ENCODE measurements at places on chromosomes 1 and 21. TPM values are rescaled to one million over a fixed set of nuclear protein-coding genes. Genes with fewer than 3 reads are reported as not detected.
A peak's percentile ranks its signal among the peaks of the same experiment; 100 is the strongest.

ITLN2 gene
- total RNA-seq, result 38.7 TPM

MYOC gene
- total RNA-seq, result 1.6 TPM

KLF18 gene
- not detected for total RNA-seq

RASAL2 gene
- total RNA-seq, result 47.1 TPM

LCA5L gene
- total RNA-seq, result not detected

DNA sequence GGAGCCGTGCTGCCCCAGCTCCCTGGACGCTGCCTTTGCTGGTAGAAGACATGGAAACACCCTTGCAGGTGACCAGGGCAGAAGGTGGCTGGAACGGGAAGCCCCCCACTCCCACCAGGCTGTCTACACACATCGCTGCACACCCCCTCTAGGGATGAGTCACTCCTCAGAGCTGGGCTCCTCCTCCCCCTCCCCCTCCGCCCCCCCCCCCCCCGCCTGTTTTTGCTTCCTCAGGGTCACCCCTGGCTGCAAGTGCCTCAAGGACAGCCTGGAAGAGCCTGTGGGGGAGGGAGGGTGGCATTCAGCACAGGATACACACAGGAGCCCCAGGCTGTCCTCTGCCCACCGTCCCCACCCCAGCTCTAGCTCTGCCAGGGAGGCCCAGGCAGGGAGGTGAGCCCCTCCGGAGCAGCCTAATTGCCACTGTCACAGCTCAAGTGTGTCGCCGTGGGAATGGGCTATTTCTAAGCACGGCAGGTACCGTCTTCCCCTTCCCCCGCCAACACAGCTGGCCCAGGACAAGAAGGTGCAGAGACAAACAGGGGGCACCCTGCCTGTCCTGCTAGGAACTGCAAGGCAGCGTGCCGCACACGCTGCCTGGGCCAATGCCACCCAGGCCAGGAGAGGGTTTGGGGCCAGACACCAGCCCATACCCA lies 2.5 kb downstream of the FNDC10 start:
- no peak for DNase-seq
- no peaks in the 10 kb centered on the region for H3K27me3 ChIP-seq
- no peaks in the 10 kb centered on the region for H3K36me3 ChIP-seq
- no peak overlapping the region for H3K27ac ChIP-seq
- no peak overlapping the region for H3K4me3 ChIP-seq

DNA sequence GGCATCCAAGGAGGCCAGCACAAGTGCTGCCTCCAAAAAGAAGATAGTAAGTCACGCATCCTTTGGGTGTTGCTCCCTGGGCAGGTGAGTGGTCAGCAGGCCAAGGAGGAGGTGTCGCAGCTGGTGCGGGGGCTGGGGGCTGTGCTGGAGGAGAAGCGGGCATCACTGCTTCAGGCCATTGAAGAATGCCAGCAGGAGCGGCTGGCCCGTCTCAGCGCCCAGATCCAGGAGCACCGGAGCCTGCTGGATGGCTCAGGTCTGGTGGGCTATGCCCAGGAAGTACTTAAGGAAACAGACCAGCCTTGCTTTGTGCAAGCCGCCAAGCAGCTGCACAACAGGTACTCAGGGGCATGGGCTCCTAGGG lies 4.3 kb downstream of the TRIM46 start:
- peak; percentile 80 for DNase-seq
- H3K36me3 ChIP-seq, result no peaks in the 10 kb centered on the region
- no peaks in the 10 kb centered on the region for H3K27me3 ChIP-seq
- no peak overlapping the region for H3K4me3 ChIP-seq
- no peak overlapping the region for H3K27ac ChIP-seq

DNA sequence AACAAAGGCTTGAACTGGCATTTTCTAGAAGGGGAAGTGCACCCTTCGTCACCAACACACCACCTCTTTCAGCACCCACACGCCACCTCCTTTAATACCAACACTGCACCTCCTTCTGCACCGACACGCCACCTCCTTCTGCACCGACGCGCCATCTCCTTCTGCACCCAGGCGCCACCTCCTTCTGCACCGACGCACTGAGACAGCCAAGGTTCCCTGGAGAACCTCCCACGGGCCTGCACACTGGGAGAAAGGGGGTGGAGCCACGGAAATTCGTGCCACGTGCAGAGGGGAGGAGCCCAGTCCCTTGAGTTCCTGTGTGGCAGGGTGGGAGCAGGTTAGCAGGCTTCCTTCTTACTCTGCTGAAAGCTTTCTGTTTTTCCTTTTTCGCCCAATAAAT lies 327.9 kb upstream of the C1orf174 start:
- H3K4me1 ChIP-seq, result no peaks in the 10 kb centered on the region
- no peak overlapping the region for H3K27ac ChIP-seq
- H3K36me3 ChIP-seq, result no peaks in the 10 kb centered on the region
- no peak for DNase-seq
- H3K27me3 ChIP-seq, result no peaks in the 10 kb centered on the region

- H3K27me3 ChIP-seq, result no peaks in the 10 kb centered on the region
- no peak overlapping the region for H3K27ac ChIP-seq
- H3K36me3 ChIP-seq, result no peaks in the 10 kb centered on the region
Observed at GRCh38 chr1:55559842-55560241, 344.7 kb upstream of the USP24 start.

- H3K27me3 ChIP-seq, result no peaks in the 10 kb centered on the region
- DNase-seq, result no peak
- no peak overlapping the region for H3K27ac ChIP-seq
- H3K36me3 ChIP-seq, result no peaks in the 10 kb centered on the region
Observed at GRCh38 chr21:28069450-28069923, 923.2 kb downstream of the LTN1 start.

DNA sequence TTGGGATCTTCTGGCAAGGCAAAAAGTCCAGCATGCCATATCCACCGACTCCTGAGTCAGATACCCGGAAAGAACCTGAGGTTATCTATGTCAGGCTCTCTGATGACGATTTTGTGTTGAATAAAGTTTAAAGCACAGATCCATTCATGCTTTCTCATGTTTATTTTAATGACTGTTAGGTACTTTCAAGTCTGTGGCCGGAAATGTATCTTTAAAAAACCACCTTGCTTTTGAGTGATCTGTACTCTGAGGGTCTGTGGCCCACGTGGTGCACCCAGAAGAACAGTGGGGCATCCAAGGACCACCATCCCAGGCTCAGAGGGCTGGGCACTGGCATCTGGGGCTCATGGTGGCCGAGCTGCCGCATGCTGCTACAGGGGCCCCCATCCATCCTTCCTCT lies 30.1 kb upstream of the VASH2 start:
- H3K4me3 ChIP-seq, result no peak overlapping the region
- H3K4me1 ChIP-seq, result no peaks in the 10 kb centered on the region
- no peak overlapping the region for H3K27ac ChIP-seq
- no peaks in the 10 kb centered on the region for H3K27me3 ChIP-seq

DNA sequence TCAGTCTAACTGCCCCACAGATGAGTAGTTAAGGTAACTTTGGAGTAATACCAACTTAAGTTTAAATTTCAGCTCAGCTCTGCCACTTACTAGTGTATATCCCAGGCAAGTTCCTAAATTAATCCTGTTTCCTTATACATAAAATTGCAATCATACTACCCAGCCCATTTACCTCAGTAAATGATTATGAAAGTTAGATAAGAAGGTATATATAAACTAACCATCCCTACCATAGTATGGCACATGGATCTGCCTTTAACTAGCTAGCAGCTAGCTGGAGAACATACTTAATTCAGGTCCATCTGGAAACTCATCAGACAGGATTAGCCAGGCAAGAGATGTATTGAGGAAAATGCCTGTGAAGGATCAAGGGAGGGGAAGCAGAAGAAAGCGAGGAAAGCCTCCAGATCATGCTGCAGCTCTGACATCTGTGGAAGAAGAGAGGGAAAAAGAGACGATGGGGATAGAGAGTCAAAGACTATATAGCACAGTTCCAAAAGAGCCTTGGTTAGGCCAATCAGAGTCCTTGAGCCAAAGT lies 8.0 kb upstream of the JAK1 start:
- DNase-seq, result no peak
- no peaks in the 10 kb centered on the region for H3K4me1 ChIP-seq
- peaks cover 7% of the 10 kb centered on the region for H3K36me3 ChIP-seq
- H3K4me3 ChIP-seq, result no peak overlapping the region

- no peaks in the 10 kb centered on the region for H3K36me3 ChIP-seq
- no peaks in the 10 kb centered on the region for H3K27me3 ChIP-seq
- no peak overlapping the region for H3K27ac ChIP-seq
- DNase-seq, result peak; percentile 77
- no peaks in the 10 kb centered on the region for H3K4me1 ChIP-seq
- no peak overlapping the region for H3K4me3 ChIP-seq
Observed at GRCh38 chr1:3978990-3979325, 78.9 kb upstream of the C1orf174 start.

DNA sequence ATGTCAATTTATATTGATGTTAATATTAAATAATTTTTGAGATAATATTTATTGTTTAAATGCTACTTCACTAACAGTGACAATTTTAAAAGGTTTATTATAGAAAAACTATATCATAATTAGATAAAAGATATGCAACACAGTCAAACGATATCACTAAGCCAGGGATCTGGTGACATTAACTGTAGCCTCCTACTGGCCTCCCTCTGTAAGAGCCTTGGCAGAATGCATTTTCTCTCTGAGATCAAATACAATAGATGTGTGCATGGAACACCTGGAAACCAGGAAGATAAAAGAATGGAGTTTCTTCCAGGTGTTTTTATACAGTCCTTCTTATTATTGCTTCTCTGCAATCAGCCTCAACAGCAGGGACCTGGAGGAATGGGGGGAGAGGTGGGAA lies 1762.1 kb downstream of the BRINP3 start:
- H3K27ac ChIP-seq, result no peak overlapping the region
- H3K4me3 ChIP-seq, result no peak overlapping the region
- no peaks in the 10 kb centered on the region for H3K27me3 ChIP-seq
- DNase-seq, result no peak
- H3K4me1 ChIP-seq, result no peaks in the 10 kb centered on the region
- H3K36me3 ChIP-seq, result no peaks in the 10 kb centered on the region

GRCh38 chr1:46415514-46415913 lies 21.4 kb downstream of the FAAH start:
- no peak for DNase-seq
- no peak overlapping the region for H3K4me3 ChIP-seq
- no peaks in the 10 kb centered on the region for H3K27me3 ChIP-seq
- H3K4me1 ChIP-seq, result no peaks in the 10 kb centered on the region
- no peak overlapping the region for H3K27ac ChIP-seq

Measured in upper lobe of left lung (tissue), 6 donors.